Activated CD4-positive, alpha-beta T cell treated with anti-CD3 and anti-CD28 coated beads for 24 hours (primary cell): ENCODE measurements at places on chromosomes 3 and 15.

DNA sequence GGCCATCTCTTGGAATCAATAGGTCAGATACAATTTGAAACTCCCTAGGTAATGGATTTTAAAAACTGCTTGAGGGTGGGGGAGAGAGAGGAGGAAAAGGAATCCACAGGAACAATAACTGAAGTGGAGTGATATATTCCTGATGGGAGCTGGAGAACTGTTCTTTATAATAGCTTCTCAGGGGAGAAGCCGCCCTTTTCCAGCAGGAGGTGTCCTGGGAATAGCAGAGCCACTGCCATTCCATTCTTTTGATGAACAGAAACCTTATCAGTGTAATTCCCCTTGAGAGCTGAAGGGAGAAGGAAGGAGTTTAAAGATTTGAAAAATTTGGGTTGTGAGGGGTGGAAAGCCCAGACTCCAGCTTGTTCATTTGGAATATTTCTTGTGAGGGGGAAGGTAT, 504.9 kb upstream of the DPH6 start:
- no peak for DNase-seq

- peak; percentile 21 for DNase-seq
Measured at GRCh38 chr3:139935016-139935865, at the start of gene CLSTN2. Gene CLSTN2 (plus strand): TSS chr3:139935185.

- DNase-seq: no peak
Measured at GRCh38 chr15:28991236-28992171, 105.7 kb downstream of the APBA2 start.

- DNase-seq: no peak
Measured at GRCh38 chr15:96351761-96352603, 21.5 kb downstream of the NR2F2 start.

DNA sequence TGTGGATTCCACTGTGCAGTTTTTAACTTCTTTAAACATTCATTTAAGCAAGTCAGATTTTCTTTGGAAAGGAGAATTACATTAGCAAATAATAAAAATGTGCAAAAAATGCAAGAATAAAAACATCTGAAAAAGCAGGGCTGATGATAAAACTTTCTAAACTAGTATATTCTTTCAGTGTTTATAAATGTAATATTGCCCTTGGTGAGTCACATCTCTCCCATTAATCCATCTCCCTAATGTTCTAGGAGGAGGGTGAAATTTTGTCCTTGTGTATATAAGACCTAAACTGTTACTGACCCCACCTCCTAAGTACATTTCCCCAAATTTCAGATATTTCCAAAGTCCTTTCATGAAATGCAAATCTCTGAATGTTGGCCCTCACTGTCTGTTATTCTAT, 28.5 kb upstream of the DCUN1D1 start:
- no peak for DNase-seq

DNA sequence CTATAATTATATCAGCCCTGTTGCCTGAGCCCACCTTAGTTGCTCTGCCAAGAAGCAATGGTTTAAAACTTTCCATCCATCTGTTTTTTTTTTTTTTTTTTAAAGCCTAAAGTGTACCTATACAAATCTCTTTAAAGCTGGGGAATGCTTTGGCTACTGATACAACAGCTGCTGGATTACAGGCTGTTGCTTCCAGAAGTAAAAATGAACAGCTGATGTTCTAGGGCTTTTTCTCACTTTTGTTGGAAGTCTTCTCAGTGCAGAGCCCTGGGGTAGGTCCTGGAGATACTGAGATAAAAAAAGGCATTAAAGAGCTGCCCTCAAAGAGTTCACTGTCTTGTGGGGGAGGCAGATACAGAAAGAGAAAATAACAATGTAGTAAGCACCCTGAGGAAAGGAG, 218.1 kb downstream of the NLGN1 start:
- DNase-seq: no peak

GRCh38 chr3:42746455-42747450, 26.3 kb downstream of the CCDC13 start:
- no peak for DNase-seq

GRCh38 chr3:136516656-136517055, 235.5 kb downstream of the STAG1 start:
- DNase-seq: no peak

- no peak for DNase-seq
Measured at GRCh38 chr3:193620057-193620456, 27.0 kb downstream of the OPA1 start.

DNA sequence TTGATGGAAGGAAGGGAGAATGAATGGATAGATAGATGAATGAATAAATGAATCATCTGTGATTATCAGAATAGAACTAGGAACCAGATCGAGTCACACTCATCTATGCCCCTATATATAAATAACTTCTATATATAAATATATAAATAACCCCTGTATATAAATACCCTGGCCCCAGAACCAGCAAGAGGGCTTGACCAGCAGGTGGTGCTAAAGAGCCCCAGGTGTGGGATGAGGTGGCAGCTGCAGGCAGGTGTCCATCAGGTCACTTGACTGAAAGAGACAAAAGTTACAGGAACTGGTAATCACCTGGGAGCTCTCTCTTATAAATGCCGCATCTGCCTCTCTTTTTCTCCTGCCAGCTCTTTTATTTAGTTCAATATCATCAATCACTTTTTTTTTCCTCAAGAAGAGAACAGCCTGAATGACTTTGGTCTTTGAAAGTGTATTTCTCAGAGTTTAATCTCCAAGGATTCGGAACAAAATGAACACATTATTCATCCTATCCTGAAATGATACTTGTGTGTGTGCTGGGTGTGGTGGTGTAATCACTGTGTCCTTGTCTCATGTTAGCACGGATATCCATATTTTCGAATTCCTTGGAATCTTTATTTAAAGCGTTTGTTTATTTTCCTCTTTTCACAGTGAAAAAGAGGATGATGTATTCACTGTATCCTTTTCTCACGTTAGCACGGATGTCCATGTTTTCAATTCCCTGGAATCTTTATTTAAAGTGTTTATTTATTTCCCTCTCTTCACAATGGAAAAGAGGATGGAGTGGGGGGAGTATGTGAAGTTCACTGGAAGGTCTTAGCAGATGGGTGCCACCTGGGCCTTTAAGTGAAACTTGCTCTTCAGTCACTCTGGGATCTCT, 35.4 kb upstream of the ATG7 start:
- peak; percentile 71 for DNase-seq

DNA sequence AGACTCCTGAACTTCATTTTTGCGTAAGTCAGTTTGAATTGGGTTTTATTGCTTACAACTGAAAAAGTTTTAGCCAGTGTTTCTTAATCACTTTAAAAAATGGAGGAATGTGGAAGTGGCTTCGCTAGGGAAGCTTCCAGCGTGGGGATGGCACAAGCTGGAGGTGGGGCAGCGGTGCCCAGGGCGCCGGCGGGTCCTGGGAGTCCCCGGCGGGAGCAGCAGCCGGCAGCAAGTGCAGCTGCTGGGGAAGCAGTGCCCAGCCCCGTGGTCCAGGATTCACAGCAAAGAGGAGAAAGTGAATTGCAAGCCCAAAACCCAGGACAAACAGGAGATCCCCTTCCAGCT, 301.8 kb upstream of the PROK2 start:
- DNase-seq: no peak

GRCh38 chr3:169400205-169400604, 263.3 kb downstream of the MECOM start:
- no peak for DNase-seq

DNA sequence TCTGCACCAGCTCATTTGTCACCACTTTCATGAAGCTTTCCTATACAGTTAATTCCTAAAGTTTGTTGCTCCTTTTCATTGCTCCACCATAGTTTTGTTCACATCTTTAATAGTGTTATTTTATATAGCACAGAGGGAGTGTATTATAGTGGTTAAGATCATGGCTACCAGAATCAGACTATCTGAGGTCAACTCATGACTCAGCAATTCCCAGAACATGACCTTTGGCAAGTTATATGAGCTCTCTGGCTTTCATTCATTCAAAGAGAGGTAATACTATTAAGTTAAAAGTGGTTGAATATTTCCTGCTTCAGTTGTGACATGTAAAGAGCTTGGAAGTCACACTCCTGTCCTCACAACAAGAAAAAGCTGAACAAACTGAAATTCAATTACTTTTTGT, 1073.5 kb downstream of the NAALADL2 start:
- no peak for DNase-seq

DNA sequence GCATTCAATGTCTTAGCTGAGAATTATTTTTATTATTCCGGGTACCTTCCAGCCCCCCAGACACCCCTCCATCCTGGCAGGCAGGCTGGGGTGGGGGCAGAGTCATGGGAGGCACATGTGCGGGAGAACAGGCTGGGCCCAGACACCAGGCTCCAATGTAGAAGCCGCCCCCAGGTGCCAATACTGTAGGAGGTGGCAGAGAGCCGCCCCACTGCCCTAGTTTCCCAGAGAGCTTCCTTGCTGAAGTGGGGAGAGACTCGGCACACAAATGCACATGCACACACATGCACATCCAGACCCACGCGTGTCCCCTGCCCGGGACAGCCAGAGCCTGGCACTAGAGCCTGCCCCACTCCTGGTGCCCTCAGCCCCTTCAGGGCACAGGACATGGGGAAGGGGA, 98.4 kb upstream of the LINGO1 start:
- DNase-seq: no peak
